ENCODE measurements at places on chromosomes 2 and 18. TPM values are rescaled to one million over a fixed set of nuclear protein-coding genes. Genes with fewer than 3 reads are reported as not detected.

- DNase-seq: no peak
These were observed at the start of gene ALKAL2 for GRCh38 chr2:287911-288757. ALKAL2 (minus strand) TSS chr2:288091; CDS start chr2:287835, 256 bp downstream.

- DNase-seq: no peak
These were observed 297.9 kb downstream of the EN1 start for GRCh38 chr2:118549503-118549902.

DNA sequence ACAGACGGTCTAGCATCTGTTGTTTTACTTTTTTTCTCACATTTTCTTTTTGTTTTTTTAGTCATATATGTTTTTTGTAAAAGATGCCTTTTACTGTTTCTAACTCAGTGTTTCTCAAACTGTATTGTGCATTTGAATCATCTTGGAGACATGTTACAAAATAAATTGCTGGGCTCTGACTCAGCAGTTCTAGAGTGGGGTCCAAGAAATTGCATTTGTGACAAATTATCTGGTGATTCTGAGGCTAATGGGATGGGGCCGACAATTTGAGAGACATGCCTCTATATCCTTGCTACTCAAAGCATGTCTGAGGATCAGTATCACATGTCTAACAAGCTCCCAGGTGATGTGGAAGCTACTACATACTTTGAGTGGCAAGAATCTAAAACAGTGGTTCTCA is 478.8 kb downstream of the PLCL1 start:
- no peak for DNase-seq

The NEU2 gene
- not detected for total RNA-seq

DNA sequence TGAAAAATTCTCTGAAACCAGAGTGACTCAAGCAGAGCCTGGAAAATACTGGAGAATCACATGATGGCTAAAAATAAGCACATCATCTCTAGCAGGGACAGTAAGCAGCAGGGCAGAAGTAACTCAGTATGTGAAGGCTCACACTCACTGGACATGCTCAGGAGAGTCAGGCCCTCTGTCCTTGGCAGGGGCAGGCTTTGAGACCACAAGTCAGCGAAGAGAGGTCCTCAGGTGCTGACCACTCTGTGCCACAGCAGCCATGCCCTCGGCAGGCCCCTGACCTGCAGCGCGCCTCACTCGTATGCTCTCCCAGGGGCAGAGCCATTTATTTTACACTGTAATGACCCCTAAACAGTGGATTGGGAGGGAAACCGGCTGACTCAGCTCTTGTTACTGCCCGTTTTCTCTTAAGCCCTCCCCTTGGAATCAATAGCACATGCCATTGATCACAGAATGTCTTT is 76.8 kb downstream of the MAPRE2 start:
- peak; percentile 88 for DNase-seq

GRCh38 chr2:233481368-233482142 is 85.0 kb downstream of the USP40 start:
- peak; percentile 79 for DNase-seq

DNA sequence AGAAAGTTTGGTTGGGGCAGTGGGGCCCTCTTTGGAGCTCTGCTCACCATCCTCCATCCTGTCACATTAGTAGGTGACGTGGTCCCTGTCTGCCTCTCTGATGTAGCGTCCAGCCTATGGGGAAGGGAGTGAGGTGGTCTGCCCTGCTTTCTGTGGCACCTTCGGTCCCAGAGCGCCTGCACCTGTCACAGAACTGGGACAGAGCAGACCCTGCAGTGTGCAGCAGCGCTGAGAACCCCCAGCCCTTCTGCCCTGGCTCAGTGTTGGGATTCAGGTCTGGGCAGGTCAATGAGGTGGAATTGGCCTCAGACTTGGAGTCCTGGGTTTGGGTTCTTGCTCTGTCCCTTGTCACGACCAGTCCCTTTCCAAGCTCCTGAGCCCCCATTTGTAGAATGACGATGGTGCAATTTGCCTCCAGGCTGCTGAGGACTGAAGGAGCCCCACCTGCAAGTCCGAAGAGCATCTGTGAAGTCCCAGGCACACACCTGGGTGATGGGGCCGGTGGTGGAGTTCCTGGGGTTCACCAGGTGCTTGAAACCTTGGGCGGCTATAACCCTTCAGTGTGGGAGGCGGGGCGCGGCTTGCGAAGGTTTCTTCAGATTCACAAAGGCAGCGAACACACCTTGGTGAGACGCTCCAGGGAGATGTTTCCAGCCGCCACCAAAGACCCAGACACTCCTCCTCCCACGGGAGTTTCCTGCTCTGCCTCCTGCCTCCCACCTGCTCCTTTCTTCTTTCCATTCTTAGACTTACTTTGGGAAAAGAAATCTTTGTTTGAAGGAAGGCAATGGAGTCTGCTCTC is 265.4 kb upstream of the HDAC4 start:
- no peak for DNase-seq

DNA sequence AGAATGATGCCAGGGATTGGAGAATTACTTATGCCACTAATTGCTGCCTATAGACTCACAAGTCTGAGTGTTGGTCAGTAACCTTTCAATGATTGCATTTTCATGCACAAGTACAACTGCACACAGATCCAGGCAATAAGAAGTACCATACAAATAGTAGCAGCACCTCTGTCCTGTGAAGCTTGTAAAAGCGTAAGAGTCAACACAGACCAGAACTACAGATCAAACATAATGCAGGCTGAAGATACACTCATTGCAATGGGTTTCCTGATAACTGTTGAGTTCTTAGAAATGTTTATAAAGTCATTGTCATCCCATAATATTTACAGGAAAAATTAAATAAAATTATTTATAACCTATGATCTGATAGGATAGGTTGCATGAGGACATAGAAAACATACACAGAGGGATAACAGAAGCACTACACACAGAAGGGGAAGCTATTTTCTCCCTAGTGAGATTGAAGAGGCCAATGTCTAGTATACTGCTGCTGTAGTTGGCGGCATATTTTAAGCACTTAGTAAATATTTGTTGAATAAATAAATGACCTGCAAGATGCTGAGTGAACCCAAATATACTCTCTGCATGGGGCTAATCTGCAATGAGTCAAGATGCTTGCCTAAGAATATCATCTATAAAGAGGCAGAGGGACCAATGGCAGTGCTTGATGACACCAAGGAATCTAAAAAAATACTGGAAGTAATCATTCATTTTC is 5.7 kb upstream of the PIK3C3 start:
- DNase-seq: no peak

DNA sequence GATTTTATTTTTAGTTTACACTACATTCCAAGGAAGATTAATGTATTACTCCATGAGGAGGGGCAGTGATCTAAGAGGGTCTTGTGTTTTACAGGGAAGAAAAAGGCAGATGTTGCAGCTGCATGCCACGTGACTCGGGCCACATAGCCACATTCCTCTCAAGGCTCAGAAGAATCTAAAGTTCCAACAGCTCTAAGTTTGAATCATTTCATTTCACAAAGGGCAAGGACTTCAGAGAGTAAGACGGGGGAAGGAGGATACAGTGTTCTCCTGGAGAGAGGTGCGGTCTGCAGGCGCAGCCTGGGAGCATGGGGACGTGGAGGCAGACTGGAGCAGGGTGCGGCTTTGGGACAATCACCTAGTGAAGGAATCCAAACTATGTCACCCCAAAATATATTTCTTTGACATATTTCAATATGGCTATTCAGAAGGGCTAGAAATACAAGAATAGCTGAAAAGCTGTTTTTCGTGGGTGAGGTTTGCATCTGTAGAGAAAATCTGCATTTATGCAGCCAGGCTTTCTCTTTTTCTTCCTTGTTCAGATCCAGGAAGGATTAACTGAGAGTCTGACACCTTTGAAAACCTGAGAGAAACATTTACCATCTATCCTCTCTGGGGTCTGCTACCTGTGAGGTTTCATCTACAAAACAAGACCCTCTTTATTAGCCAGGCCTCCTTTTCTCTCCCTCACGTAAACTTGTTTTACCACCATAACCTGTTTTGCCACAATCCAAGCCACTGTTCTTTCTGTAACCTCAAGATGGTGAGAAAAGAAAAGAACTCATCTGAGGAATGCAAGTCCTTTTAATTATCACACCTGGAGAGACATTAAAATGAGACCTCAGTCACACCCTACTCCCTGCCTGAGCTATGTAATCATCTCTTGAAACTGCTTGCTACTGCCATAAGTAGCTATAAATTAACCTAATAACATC is 165.1 kb upstream of the NDUFV2 start:
- DNase-seq: no peak

DNA sequence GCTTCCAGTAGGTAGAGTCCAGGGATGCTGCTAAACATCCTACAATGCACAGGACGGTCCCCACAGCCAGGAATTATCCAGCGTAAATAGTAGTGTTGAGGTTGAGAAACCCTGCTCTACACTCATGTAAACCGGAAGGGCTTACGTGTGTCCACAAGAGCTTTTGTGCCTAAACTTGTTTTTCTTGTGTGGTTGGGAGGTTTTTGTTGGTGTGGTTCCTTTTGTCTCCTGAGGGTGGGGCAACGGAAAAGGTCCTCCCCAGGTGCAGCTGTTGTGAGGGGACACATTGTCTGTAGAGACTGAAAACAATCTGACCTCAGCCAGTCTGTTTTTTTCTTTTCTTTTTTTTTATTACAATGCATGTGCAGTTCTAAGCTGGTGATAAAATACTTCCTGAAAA is 72.7 kb upstream of the MGAT5 start:
- DNase-seq: no peak

DNA sequence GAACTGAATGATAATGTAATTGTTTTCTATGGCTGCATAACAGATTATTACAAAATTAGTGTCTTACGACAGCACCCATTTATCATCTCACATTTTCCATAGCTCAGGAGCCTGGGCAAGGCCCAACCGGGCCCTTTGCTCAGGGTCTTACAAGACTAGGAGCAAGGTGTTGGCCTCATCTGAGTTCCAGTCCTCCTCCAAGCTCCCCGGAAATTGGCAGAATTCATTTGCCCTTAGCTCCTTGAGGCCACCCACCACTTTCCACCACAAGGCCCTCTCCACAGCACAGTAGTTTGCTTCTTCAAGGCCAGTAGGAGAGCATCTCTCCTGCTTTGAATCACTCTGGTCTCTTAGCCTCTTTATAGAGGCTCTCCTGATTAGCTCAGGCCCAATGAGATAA is 89.2 kb upstream of the SALL3 start:
- DNase-seq: no peak

DNA sequence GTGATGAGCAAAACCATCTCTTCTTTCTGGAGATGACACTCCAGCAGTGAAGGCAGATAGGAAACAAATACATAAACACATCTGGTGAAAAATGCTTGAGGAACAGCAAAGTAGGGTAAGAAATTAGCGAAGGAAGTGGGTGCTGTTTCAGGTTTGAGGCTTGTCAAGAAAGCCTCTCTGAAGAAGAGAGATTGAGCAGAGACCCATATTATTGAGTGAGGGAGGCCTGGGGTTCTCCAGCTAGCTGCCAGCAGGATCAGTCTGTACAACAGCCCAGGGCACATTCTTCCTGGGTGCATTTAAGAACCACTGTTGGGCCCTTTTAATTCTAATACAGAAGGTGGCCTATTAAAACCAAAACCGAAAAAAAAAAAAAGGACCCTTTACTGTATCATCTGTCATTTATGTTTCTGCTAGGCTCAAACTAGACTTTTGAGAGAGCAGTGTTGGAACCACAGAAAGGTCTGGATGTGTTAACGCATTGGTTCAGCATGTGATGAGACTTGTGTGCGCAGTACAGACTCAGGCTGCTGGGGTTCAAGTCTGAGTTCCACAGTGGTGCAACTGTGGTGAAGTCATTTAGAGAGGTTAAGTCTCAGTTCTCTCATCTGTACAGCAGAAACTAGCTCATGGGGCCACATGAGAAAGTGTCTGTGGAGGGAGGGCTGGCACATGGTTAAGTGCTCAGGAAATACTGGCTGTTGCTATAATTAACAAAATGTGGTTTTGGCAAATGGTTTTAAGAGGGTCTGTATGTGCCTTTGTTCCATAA is 28.9 kb downstream of the MGAT5 start:
- no peak for DNase-seq

- no peak for DNase-seq
These were observed 42.5 kb upstream of the FZD5 start for GRCh38 chr2:207812058-207812725.

The FIGN gene
- total RNA-seq: 22.1 TPM

The KCNIP3 gene
- total RNA-seq: 20.8 TPM

The IFIH1 gene
- 2.3 TPM for total RNA-seq

The RSAD2 gene
- total RNA-seq: 1.5 TPM

The CRYBA2 gene
- not detected for total RNA-seq

- no peak for DNase-seq
These were observed 14.9 kb downstream of the TYW5 start for GRCh38 chr2:199940373-199940772.

DNA sequence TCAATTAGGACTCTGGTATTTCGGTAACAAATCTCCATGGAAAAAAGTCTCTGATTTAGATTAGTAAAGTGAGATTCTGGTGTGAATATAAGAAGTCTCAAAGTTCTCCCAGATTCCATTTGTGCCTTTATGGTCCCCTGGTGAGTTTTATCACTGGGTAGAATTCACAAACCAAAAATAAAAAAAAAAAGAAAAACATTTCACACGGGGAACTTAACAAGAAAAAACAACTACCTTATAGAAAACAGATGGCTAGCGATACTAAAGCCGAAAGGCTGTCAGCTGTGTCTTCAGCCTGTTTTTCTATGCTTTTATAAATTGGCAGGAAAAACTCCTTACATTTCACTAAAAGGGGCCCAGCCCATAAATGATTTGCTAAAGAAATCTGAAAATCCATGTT is 50.6 kb downstream of the COL5A2 start:
- no peak for DNase-seq

The RTP5 gene
- 1.3 TPM for total RNA-seq

DNA sequence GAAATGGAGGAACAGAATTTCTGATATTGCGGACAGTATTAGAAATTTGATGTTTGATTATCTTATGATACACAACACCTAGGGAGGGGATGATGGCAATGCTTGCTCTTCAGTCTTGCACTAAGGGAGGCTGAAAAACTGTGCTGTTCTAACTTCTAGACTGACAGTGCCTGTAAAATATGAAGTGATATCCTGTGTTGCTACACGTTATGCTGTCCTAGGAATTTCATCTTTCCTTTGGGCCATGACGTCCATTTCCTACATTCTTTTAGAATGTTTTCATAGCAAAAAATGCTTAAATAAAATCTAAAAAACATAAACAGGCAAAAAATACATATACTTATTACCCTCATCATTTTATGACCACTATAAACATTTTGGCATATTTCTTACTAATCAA is 55.3 kb downstream of the OSBPL1A start:
- DNase-seq: no peak

The RAX gene
- total RNA-seq: 2.0 TPM

DNA sequence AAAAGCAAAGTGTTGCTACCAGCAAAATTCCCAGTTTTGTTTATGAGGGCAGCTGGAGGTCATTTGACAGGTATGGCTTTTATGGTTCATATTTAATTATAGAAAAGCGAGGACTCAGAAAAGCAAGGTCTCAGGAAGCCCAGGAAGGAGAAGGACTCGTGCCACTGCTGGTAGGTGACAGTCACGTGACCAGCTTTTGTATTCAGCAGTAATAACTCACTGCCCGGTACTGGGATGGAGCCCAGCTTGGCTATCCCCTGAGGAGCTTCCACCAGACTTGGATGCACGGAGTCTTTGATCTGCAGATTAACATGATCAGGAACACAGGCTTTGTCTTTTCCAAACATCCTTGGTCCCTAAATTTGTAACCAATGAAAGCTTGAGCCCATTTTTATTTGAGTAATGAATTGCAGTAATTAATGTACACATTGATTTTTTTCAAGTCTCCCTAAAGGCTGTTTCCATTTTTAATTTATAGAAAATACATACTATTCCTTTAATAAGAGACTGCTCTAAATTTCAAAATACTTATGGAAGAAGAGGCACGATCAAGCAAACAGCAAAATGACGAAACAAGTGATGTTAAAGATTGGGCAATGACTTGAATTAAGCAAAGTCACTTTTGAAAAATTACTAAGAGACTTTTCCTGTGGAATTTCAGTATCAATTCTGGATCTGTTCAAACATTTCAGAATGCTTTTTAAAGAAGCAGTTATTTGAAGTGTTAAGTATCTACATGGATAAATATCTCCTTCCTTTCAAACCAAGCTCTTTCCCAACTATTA is 251.7 kb upstream of the HNRNPA3 start:
- DNase-seq: peak; percentile 21
